ENCODE measurements at places on chromosomes 5 and 9.

DNA sequence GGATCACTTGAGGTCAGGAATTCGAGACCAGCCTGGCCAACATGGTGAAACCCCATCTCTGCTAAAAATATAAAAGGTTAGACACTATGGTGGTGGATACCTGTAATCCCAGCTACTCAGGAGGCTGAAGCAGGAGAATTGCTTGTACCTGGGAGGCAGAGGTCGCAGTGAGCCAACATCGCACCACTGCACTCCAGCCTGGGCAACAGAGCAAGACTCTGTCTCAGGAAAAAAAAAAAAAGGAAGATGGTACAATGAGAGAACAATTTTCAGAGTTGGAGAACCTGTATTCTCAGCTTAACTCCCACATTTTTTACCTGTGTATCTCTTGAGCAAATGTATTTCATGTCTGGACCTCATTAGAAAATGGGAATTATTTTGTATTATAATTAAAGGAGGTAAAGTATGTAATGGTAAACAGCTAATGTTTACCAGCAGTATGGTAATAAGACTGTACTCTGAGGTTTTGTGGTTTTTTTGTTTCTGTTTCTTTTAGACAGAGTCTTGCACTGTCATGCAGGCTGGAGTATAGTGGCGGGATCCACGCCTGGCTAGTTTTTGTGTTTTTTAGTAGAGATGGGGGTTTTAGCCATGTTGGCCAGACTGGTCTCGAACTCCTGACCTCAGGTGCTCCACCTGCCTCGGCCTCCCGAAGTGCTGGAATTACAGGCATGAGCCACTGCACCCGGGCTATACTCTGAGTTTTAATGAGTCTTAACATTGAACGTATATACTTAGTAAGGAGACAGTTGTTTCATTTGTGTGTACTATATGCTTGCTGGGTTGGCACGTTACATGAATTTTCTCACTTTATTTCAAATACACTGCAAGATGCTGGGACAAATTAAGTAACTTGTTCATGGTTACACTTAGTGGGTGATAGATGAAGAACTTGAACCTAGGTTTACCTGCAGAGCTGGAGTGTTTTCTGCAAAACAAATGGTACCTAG is 16.2 kb downstream of the UHRF2 start:
- DNase-seq: no peak

DNA sequence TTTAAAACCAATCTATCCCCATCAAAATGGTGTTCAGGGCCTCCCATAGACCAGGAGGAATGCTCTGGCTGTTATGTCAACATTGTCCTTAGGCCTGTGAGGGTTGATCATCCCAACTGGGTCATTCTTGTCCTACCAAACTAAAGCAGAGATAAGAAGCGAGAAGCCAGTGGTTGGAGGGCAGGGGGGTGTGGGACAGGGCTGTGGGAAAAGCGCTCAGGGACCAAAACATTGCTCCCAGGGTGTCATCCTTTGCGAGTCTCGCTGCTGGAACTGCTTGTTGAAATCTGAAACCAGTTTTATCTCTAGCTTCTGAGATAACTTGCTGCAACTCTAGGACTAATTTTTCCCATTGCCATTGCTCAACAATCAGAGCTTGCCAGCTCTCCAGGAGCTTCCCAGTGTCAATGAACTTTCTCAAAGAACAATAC is 48.1 kb downstream of the SPATA31C2 start:
- DNase-seq: no peak

- no peak for DNase-seq
Observed at GRCh38 chr5:102922111-102922720, 167.1 kb downstream of the PAM start.

DNA sequence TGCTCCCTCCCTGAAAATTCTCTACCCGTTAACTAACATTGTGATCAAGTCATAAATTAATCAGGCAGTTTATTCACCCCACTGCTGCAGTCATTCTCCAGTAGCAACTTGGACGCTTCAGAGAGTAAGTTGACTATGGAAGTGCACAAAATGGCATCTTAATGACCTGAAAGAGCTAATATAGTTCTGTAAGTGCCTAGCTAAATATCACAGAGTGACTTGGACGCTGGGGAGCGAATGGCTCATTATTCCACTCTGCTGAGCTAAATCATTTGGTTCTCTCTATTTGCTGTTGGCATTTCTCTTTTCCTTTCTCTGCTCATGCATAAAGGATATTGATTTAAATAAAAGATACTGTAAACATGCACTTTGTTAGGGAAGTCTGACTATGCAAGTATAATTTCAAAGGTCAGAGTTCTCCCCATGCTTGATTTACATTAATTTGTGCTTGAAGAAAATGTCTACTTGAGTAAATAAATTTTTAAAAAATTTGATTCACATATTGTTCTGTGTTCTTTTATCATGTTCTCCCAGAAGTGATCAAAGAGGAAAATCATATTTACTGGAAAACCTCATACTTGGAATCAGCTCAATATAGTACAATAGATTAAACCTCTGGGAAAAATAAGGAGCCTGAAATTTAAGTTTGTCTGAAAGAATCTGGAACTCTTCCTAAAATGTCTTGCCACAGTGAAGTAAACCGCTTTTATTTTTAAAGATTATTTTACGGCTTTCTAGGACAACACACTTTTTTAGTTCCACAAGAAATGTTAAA is 169.5 kb upstream of the HAPLN1 start:
- DNase-seq: no peak

DNA sequence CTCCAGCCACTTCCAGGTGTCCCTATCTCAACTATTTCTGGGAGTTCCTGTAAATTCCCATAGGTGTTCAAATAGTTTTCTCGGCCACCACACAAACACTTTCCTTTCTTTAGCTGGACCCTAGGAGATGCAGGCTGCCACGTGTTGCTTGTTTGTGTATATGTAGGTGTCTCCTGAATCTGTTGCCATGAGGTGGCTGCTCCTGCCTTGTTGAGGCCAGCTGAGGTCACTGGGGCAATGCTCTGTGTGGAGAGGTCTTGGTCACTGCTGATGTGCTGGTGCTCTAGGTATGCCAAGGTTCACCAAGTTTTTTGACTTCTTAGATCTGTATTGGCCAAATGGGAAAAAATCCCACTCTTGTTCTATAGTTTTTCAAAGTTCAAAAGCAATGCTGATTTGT is 132.5 kb upstream of the CHD1 start:
- DNase-seq: no peak

GRCh38 chr9:93270976-93271375 is 87.0 kb downstream of the WNK2 start:
- DNase-seq: no peak

DNA sequence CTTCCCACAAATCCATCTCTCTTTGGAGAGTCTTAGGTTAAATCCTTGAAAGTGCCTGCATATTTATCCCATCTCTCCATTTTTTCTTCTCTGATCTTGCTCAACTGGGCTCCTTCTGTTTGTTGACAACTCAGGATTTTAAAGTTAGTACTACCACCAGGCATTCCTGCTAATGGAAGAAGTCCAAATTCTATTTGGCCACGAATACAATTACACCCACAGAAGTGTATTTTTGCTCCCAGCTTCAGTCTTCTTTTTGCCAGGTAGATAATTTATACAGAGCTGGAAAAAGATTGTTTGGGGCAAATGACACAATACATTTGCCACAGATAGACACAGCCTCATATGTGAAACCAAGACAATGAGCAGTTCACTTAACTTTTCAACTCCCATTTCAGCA is 74.8 kb downstream of the CETN3 start:
- DNase-seq: no peak

DNA sequence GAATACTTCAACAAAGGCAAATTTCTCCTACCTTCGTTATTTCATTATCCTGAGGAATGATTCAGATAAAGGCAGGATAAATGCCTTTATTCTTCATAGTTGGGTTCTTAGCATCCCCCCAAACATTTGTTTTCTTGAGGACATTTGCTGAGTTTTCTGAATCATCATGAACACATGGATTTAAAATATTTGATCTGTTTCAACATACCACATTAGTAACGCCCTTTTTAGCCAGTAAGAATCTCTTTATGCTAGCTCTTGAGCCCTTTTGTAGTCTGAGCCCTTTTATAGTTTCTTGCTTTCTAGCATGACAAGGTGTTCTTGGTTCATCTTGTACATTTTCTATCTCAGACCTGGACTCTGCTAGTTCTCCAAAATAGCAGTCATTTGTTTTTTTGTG is 27.9 kb downstream of the SKIC3 start:
- no peak for DNase-seq

- DNase-seq: no peak
Observed at GRCh38 chr5:84779186-84779585, 394.5 kb upstream of the EDIL3 start.

DNA sequence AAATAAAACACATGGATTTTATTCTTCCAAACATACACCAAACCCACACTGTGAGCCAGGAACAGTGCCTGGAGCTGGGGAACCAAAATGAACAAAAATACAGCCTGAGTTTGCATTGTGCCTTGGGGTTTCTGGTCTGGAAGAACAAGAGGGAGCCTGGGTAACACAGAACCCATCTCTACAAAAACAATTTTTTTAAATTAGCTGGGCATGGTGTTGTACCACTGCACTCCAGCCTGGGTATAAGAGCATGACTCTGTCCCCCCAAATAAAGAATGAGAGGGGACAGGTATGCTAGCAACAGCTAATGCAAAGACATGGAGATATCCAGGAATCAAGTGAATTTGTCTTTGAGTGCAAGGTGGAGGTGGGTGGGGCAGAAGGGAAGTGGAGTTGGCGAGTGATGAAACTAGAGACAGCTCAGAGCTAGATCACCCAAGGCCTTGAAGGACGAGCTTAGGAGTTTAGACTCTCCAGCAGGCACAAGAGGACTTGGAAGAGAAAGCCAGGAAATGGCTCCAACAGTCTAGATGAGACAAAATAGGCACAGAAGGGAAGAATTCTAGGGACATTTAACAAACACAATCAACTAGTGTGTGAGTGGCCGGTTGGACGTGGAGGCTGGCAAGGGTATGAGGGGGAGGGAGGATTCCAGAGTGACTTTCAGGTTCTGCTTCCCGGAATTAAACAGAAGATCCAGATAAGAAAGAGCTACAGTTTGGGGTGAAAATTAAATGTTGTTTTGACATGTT is 47.4 kb downstream of the FNBP1 start:
- DNase-seq: no peak

GRCh38 chr9:114021578-114021977 is 56.5 kb downstream of the AMBP start:
- no peak for DNase-seq

- DNase-seq: no peak
Observed at GRCh38 chr5:175393897-175394296, 50.1 kb downstream of the DRD1 start.

DNA sequence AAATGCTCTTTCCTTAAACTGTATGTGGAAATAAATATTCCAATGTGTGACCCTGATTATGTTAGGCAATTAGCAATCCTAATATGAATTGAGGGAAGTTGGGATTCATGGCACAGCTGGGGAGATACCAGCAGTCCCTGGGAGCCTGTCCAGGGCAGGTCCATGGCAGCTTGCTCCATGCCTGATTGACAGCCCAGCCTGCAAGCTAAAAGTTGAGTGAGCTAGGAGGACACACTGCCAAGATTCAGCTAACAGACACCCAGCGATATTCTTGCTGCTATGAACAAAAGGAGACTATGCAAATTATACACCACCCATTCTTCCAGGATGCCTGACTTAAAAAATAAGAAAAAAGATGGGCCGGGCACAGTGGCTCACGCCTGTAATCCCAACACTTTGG is 6.2 kb downstream of the TGFBI start:
- no peak for DNase-seq

- DNase-seq: no peak
Observed at GRCh38 chr9:133539991-133540697, 5.6 kb downstream of the ADAMTSL2 start.

All from 8988T (cell line).